Hippocampal formation (tissue), 2 donors: ENCODE measurements at places on chromosomes 5 and 9.

GRCh38 chr9:110935829-110936228 is 102.4 kb downstream of the LPAR1 start:
- DNase-seq: no peak

DNA sequence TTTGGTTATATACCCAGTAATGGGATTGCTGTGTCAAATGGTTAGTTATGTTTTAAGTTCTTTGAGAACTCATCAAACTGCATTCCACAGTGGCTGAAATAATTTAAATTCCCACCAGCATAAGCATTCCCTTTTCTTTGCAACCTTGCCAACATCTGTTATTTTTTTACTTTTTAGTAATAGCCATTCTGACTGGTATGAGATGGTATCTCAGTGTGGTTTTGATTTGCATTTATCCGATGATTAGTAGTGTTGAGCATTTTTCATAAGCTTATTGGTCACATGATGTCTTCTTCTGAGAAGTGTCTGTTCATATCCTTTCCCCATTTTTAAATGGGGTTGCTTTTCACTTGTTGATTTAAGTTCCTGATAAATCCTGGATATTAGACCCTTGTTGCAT is 435.7 kb upstream of the RIOK2 start:
- DNase-seq: no peak

DNA sequence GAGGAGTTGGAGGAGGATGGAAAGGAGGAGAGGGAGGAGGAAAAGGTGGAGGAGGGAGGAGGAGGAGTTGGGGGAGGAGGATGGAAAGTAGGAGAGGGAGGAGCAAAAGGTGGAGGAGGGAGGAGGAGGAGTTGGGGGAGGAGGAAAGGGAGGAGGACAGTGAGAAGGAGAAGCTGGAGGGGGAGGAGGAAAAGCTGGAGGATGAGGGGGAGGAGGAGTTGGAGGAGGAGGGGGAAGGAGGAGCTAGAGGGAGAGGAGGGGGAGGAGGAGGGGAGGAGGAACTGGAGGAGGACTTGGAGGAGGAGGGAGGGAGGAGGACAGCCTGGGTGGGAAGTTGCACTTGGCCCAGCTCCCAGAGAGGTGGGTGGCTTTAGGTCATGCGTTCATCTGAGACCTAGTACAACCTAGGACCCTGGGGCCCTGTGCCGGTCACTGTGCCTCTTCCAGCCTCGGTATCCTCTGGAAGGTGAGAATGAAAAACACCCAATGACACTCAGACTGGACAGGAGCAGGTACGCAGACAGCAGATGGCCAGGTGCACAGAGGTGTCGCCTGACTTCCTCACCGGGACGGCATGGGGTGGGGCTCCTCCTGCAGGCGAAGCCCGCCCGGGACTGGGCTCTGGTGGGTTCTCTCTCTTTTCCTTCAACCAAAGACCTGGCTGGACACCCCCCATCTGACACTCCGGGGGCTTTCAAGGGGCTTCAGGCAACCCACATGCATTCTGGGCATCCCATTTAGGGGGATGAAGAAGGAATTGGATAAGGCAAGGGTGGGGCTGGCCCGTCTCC is 12.2 kb upstream of the SLC2A6 start:
- DNase-seq: no peak

DNA sequence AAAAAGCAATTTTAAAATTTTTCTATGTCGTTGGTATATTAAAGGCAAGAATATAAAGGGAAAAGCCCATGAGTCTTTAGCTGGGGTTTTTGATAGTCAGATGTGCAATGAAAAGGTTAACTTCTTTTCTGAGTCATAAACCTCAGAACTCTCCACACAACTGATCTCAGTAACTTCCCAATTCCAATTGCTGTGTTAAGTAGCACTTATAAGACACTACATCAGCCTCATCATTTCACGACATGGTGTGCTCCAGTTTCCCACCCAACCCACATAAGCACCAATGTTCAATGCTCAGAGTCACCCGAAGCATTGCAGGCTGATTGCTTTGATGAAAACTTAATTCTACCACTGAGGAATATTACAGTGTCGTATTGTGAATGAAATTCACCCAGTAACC is 155.8 kb downstream of the TSSK1B start:
- DNase-seq: no peak

DNA sequence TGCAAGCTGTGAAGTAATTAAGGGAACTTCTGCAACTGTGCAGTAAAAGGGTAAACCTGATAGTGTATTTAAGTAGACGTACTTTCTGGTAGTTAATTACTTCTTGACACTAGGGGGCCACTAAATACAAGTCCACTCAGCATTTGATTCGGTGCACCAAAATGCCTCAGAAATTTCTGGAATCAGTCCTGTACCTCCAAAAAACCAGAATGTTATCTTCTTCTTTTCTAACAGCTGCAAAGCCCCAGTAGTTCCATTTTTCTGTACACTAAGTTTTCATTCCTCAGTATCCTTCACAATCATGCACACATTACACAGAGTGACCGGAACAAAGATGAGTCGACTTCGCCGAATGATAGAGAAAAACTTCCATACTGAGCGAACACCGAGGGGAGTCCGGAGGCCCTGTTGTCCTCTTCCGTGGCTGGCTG is 484 bp downstream of the GFM2 start:
- DNase-seq: no peak

- no peak for DNase-seq
Observed at GRCh38 chr5:177179431-177179830, 45.9 kb downstream of the NSD1 start.

GRCh38 chr9:132609829-132610228 is 27.4 kb downstream of the BARHL1 start:
- DNase-seq: no peak

DNA sequence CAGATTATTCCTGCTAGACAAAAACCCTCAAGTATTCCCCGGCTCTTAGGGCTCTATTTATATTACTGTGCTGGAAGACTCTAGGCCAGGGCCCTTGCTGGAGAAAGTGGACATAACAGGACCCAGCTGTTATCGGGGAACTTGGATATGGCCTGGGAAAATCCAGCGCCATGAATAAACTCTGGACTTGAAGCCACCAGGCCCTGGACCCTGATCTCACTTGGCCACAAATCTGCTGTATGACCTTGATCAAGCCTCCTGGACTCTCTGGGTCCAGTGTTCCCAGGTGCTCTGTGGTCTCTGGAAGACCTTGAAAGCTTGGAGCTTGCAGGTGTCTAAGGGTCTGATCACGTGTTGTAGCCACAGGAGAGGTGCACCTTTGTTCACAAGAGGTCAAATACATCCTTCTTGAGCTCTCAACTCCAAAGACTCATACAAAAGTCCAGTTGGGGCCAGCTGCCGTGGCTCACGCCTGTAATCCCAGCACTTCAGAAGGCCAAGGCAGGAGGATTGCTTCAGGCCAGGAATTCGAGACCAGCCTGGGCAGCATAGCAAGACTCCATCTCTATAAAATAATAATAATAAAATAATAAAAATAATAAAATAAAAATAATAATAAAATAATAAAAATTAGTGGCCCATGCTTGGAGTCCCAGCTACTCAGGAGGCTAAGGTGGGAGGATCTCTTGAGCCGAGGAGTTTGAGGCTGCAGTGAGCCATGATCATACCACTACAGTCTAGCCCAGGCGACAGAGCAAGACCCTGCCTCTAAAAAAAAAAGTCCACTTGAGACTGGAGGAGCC is 26.5 kb downstream of the COL27A1 start:
- DNase-seq: no peak

- DNase-seq: no peak
Observed at GRCh38 chr9:121304707-121305106, 36.7 kb downstream of the GSN start.

DNA sequence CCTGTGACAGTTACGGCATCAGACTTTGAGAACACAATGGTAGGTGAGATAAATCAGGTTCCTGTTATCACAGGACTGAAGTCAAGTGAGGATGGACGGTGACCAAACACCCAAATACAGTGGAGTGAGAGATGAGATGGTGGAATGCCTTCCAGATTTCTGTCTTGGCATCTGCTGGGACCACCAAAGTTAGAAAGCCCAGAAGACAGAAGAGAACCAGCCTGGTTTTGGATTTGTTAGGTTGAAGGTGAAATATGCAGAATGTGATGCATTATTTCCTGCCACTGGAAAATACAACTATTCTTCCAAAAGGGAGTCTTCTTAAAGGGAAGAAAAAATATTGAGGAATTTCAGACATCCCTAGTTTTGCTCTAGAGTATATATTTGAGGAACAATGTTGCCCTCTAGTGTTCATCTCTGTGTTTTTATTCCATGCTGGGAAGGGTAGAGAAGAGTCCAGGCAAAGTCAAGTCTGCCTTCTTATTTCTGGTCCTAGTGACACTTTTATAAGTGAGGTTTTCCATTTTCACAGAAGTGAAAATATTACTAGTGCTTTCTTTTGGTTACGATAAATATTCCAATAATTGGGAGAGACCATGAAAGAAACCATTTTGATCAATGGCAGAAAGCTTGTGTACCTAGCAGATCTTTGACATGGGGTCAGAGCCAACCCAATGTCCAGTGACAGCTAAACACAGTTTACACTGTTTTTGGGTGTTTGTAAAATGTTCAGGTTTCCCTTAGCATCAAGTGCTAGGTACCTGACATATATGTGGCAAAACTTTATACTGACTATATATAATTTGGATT is 142.3 kb upstream of the ANKH start:
- no peak for DNase-seq

DNA sequence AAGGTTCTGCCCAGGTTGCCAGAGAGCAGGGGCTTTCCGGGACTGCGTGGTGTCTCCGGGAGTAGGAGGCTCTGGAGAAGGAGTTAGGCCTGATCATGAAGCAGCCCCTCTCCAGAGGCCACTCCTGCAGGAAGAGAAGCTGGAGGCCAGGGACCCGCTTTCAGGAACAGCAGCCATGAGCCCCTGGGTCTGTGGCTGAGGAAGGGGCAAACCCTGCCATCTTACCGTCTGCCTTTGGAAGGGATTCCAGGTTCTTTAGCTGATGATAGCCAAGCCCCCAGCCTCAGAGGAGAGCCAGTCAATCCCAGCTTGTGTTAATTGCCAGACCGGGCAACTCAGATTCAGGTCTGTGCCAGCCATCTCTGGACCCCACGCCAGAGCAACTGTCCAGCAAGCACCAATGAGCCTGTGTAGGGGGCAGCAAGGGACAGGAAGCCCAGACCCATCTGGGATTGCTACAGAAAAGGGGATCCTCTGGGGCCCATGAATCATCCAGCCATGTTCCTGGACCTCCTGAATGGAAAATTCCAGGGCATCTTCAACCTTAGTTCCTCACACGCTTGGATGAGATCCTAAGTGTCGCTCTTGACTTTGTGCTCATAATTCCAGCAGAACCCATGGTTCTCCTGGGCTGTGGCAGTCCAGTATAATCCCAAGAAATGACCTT is 42.7 kb upstream of the MVB12B start:
- no peak for DNase-seq

DNA sequence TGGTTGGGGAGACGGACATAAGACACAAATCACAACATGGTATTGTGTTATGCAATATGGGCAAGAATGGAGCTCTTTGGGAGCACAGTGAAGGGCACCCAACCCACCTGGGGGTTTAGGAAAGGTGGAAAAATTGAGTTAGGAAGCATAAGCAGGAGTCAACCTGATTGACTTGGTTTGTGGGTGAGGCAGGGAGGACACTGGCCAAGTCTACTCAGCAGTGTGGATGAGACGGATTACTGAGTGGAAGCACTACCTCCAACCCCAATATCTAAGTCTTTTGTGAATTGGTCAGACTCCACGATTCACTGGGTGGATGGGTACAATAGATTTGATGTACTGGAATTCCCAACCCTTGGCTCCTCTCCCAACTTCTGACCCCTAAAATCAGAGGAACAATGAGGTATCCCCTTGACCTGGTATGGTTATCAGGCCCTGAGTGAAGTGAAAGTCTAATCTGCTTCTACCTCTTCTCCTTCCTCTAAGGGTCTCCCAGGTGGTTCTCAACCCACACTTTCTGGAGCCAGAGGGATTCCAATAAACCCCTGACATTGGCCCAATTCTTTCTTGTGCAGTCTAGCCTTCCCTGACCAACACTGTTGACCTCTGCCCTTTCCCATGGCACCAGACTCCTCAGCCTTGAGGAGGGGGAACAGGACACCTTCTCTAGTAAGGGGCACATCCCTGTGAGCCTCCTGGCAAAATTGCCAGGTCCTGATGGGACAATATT is 5.2 kb downstream of the EGR1 start:
- DNase-seq: no peak

- DNase-seq: no peak
Observed at GRCh38 chr9:121232251-121232650, 30.6 kb upstream of the RAB14 start.

- no peak for DNase-seq
Observed at GRCh38 chr5:131491749-131492148, 143.3 kb downstream of the RAPGEF6 start.
